ENCODE measurements at places on chromosomes 13 and 19.
A peak's percentile ranks its signal among the peaks of the same experiment; 100 is the strongest.

DNA sequence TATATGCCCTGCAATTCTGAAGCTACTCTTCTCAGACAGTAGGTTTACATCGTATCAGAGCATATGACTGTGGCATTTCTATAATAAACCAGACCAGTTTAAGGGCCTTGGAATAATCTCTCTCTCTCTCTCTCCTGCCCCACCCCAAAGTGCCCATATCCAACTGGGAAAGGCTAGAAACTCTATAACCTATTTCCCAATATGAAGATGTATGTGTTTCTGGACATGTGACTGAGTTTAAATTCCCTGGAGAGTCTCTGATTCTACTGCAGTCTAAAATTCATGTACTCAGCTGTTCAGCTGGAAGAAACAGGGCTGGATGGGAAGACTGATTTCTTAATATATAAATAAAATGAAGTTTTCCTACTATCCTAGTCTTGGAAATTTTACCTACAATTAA lies 91.9 kb upstream of the MBNL2 start:
- H3K4me3 ChIP-seq, result no peak overlapping the region
- H3K36me3 ChIP-seq, result no peaks in the 10 kb centered on the region
- no peak for DNase-seq
- H3K4me1 ChIP-seq, result peaks cover 15% of the 10 kb centered on the region
- no peaks in the 10 kb centered on the region for H3K27me3 ChIP-seq
- H3K27ac ChIP-seq, result no peak overlapping the region

- DNase-seq, result no peak
- no peaks in the 10 kb centered on the region for H3K36me3 ChIP-seq
- H3K27ac ChIP-seq, result no peak overlapping the region
- no peak overlapping the region for H3K4me3 ChIP-seq
- H3K4me1 ChIP-seq, result no peaks in the 10 kb centered on the region
These were observed 10.4 kb downstream of the HIPK4 start for GRCh38 chr19:40379446-40380198.

DNA sequence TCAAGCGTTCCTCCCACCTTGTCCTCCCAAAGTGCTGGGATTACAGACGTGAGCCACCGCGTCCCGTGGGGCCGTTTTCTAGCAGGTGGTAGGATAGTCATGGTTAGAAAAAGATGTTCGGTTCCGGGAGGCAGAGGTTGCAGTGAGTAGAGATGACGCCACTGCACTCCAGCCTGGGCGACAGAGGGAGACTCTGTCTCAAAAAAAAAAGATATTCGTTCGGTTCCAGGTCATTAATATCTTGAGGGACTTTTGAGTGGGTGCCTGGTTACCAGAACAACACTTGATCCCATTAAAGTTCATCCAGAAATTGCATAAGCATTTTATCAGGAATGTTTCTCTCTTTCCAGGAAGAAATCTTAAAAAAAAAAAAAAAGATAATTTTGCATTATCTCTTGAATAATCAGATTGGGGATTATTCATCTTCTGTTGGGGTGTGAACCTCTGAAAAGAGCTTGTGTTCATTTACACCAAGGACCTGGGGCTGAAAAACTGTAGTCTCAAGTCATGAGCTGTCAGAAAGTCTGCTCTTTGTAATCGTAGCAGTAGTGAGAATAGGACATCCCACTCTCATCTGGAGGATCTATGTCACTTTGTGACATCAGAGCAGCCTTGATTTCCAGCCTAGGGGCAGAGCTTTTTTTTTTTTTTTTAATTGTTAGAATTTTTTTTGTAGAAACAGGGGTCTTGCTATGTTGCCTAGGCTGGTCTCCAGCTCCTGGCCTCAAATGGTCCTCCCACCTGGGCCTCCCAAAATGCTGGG lies 1.0 kb upstream of the ETHE1 start:
- no peak overlapping the region for H3K27ac ChIP-seq
- no peaks in the 10 kb centered on the region for H3K36me3 ChIP-seq
- no peak for DNase-seq
- no peak overlapping the region for H3K4me3 ChIP-seq

DNA sequence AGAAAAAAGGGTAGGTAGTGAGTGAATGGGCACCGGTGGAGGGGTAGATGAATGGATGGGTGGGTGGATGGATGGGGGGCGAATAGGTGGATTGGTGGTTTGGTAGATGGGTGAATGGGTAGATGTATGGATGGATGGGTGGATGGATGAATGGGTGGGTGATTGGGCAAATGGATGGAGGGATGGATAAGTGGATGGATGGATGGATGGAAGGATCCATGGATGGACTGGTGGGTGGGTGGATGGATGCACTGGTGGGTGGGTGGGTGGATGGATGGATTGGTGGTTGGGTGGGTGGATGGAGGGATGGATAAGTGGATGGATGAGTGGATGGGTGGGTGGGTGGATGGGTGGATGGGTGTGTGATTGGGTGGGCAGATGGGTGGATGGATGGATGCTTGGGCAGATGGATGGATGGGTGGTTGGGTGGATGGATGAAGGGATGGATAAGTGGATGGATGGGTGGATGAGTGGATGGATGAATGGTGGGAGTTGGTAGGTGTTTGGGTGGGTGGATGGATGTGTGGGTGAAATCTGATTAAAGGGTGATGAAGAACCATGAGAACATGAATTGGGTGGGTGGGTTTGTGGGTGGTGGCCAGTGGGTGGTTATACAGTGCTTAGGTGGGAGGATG lies 2.3 kb downstream of the ANKRD24 start:
- H3K27ac ChIP-seq, result no peak overlapping the region
- peaks cover 7% of the 10 kb centered on the region for H3K4me1 ChIP-seq
- DNase-seq, result no peak
- no peak overlapping the region for H3K4me3 ChIP-seq

- H3K36me3 ChIP-seq, result no peaks in the 10 kb centered on the region
- H3K27ac ChIP-seq, result no peak overlapping the region
- peaks cover 12% of the 10 kb centered on the region for H3K4me1 ChIP-seq
- H3K27me3 ChIP-seq, result no peaks in the 10 kb centered on the region
These were observed 502.3 kb downstream of the KCTD12 start for GRCh38 chr13:76383676-76384461.

- no peaks in the 10 kb centered on the region for H3K4me1 ChIP-seq
- no peak overlapping the region for H3K4me3 ChIP-seq
- H3K27ac ChIP-seq, result no peak overlapping the region
- no peaks in the 10 kb centered on the region for H3K36me3 ChIP-seq
- no peak for DNase-seq
These were observed 57.0 kb downstream of the SLC10A2 start for GRCh38 chr13:103009051-103009840.

- peak overlapping the region; percentile 90 for H3K4me3 ChIP-seq
- peaks cover 18% of the 10 kb centered on the region for H3K27me3 ChIP-seq
- DNase-seq, result peak; percentile 78
- H3K27ac ChIP-seq, result no peak overlapping the region
- no peaks in the 10 kb centered on the region for H3K36me3 ChIP-seq
These were observed 1.2 kb downstream of the LRCH1 start for GRCh38 chr13:46553886-46554858.

DNA sequence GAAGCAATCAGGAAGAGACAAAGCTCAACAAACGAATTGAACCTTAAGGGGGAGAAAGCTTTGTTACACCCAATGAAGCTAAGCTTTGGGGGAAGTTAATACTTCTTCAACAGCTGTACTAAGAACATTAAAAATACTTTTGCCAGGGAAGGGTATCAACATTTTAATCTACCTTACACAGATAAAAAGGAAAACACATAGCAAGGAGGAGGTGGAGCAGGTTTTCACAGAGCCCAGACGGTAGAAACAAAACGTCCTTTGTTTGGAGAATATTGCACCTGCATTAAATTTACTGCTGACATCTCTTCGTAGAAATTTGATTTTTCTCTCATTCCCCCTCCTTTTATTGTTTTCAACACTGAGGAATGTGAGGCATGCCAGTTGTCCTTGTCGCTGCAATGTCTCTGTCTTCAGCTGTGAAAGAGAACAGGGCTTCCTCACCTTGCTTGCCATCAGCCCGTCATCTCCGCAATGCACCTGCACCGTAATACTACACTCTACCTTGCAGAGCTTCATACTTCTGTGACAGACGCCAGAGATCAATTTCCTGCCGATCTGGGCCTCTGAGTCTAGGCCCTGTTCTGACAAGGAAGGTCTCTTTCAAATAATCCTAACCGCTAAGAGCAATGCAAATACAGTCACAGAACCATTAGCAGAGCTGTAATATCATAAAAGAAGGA lies 270.8 kb downstream of the SPRY2 start:
- no peak overlapping the region for H3K4me3 ChIP-seq
- H3K27me3 ChIP-seq, result no peaks in the 10 kb centered on the region
- H3K4me1 ChIP-seq, result peaks cover 11% of the 10 kb centered on the region
- no peaks in the 10 kb centered on the region for H3K36me3 ChIP-seq

DNA sequence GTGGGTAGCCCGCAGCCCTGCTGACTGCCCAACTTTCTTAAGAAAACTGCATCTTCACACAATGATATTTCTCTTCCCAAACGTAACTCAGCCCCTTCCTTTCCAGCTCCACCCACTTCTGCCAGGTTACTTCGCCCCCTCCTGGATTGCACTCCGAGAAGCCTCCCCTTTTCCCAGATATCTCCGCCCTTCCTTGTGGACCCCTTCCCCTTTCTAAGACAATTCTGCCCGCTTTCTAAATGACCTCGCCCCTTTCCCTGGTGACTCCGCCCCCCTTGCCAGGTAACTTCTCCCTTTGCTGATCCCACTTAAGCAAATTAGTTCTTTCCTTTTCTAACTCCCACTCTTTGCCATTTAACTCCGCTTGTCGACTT lies 2.6 kb downstream of the VSIG10L start:
- H3K36me3 ChIP-seq, result no peaks in the 10 kb centered on the region
- H3K27ac ChIP-seq, result peak overlapping the region; percentile 71
- H3K27me3 ChIP-seq, result peaks cover 16% of the 10 kb centered on the region
- H3K4me1 ChIP-seq, result peaks cover 24% of the 10 kb centered on the region

- H3K4me1 ChIP-seq, result peaks cover 8% of the 10 kb centered on the region
- H3K27me3 ChIP-seq, result no peaks in the 10 kb centered on the region
- H3K4me3 ChIP-seq, result no peak overlapping the region
- H3K36me3 ChIP-seq, result no peaks in the 10 kb centered on the region
These were observed 1373.6 kb upstream of the SPRY2 start for GRCh38 chr13:81714513-81714912.

DNA sequence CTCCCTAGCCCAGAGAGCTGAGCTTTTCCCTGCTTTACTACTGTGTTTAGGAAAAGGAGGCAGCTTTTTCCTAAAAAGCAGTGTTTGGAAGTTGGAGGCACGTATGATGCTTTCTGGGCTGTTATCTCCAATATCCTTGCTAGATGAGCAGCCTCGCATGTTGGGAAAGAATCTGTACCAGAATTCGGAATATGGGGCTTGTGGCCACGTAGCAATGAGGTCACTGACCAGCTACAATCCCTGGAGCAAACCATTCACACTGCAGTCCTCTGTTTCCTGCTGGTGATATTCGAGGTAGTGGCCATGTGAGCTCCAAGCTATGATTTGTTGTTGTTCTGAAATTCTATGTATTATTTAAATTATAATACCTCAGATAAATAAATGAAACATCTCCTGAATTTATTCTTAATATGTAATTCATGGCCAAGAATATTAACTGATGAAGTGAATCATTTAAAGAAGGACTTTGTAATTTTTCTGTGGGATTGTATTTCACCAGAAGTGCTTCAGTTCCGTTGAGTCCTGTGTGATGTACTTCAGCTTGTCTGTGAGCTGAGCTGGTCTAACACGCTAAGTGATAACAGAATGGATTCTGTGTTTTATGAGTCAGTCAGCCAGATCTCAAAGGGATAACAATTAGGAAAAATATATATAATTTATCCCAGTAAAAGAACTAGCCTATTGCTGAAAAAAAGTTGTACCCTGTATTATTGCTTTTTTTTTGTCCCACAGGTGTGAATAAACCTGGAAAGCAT lies 319.5 kb downstream of the SHISA2 start:
- no peaks in the 10 kb centered on the region for H3K27me3 ChIP-seq
- H3K4me1 ChIP-seq, result peaks cover 19% of the 10 kb centered on the region
- no peak overlapping the region for H3K4me3 ChIP-seq
- H3K27ac ChIP-seq, result no peak overlapping the region
- no peaks in the 10 kb centered on the region for H3K36me3 ChIP-seq
- DNase-seq, result no peak

DNA sequence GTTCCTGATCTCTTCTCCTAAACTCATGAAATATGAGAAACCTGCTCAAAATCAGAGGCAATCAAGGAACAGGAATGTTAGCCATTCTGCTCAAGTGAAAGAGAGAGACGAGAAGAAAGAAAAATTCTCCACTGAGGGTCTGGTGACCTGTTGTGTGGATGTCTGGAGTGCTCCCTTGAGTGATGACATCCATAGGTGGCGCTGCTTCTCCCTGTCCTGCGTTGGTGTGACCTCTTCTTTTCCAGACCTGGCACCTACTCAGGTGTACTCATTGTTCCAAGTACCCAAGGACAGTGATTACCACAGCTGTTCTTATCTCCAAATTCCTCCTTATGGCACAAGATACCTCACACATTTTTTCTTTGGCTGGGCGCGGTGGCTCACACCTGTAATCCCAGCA lies 4.0 kb downstream of the ZNF223 start:
- no peak overlapping the region for H3K4me3 ChIP-seq
- DNase-seq, result peak; percentile 37
- no peaks in the 10 kb centered on the region for H3K4me1 ChIP-seq
- no peaks in the 10 kb centered on the region for H3K27me3 ChIP-seq
- H3K27ac ChIP-seq, result no peak overlapping the region

DNA sequence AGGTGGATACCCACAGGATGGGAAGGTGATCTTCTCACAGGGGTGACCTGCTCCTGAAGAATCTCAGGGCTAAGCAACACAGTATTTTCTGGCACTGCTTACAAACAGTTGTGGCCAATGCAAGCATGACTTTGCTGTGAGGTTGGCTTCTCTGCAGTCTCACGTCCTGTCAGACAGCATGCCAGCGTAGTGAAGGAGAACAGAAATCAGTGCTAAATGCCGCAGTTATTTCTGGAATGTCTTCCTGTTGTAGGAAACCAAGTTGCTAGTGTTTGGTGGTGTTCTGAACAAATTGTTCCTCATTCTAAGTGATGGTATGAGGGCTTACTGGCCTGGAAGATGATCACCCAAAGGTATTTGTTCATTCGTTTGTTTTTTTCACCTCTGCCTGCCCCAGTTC lies 320.1 kb downstream of the MTUS2 start:
- H3K4me1 ChIP-seq, result no peaks in the 10 kb centered on the region
- H3K27ac ChIP-seq, result no peak overlapping the region
- no peak overlapping the region for H3K4me3 ChIP-seq

GRCh38 chr19:15398501-15399233 lies 19.1 kb upstream of the AKAP8 start:
- H3K4me3 ChIP-seq, result no peak overlapping the region
- H3K4me1 ChIP-seq, result no peaks in the 10 kb centered on the region
- no peak for DNase-seq
- H3K27me3 ChIP-seq, result no peaks in the 10 kb centered on the region
- no peak overlapping the region for H3K27ac ChIP-seq

Measured in GM23338 (cell line).